B cell (primary cell): ENCODE measurements at places on chromosomes 6 and 20. TPM values are rescaled to one million over a fixed set of nuclear protein-coding genes. Genes with fewer than 3 reads are reported as not detected.

The ASIP gene
- polyA plus RNA-seq: 0.24 TPM in 1 of 2 replicates, not detected in the other

The PRND gene
- polyA plus RNA-seq: 0.03 TPM in 2 replicates

The DCDC2 gene
- polyA plus RNA-seq: not detected in 2 replicates

The REM1 gene
- not detected in 2 replicates for polyA plus RNA-seq

The GGTLC1 gene
- polyA plus RNA-seq: not detected in 2 replicates

The COX4I2 gene
- not detected in 2 replicates for polyA plus RNA-seq

The L3MBTL3 gene
- 23.3 and 28.0 TPM in 2 replicates for polyA plus RNA-seq

The OXT gene
- polyA plus RNA-seq: 1.0 TPM in 1 of 2 replicates, not detected in the other

The CNKSR3 gene
- not detected in 2 replicates for polyA plus RNA-seq
